Activated CD8-positive, alpha-beta T cell treated with anti-CD3 and anti-CD28 coated beads for 36 hours (primary cell): ENCODE measurements at places on chromosomes 2 and 18. TPM values are rescaled to one million over a fixed set of nuclear protein-coding genes. Genes with fewer than 3 reads are reported as not detected.

GRCh38 chr18:80210312-80211083 lies 36.8 kb downstream of the PARD6G start:
- DNase-seq = no peak

- no peak for DNase-seq
These were observed 57.1 kb upstream of the CYTIP start for GRCh38 chr2:157501026-157501425.

The EFEMP1 gene
- total RNA-seq = not detected

- DNase-seq = peak; percentile 57
These were observed 50.8 kb downstream of the ATOH8 start for GRCh38 chr2:85804583-85804982.

DNA sequence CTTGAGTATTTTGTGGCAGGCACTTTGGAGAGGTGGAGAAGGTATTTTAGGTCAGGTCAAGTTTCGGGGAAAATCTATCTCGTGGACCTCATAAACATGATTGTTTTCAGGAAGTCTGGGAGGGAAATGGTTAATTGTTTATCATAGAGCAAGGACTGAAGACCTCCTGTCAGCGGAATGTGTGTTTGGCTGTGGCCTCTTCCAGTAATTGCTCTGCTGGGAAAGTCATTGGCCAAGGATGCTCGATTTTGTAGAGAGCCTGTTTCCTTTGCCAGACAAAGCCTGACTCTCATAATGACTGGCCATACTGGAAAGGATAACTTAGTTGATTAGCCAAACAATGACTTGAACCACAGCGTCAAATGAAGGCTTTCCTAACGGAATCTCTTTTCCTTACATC lies 30.0 kb downstream of the IL1R2 start:
- DNase-seq = no peak

GRCh38 chr18:10893196-10893595 lies 256.2 kb downstream of the PIEZO2 start:
- DNase-seq = no peak

GRCh38 chr18:61782545-61782944 lies 110.3 kb downstream of the RNF152 start:
- DNase-seq = no peak

The B4GALT6 gene
- total RNA-seq = 1.7 TPM

DNA sequence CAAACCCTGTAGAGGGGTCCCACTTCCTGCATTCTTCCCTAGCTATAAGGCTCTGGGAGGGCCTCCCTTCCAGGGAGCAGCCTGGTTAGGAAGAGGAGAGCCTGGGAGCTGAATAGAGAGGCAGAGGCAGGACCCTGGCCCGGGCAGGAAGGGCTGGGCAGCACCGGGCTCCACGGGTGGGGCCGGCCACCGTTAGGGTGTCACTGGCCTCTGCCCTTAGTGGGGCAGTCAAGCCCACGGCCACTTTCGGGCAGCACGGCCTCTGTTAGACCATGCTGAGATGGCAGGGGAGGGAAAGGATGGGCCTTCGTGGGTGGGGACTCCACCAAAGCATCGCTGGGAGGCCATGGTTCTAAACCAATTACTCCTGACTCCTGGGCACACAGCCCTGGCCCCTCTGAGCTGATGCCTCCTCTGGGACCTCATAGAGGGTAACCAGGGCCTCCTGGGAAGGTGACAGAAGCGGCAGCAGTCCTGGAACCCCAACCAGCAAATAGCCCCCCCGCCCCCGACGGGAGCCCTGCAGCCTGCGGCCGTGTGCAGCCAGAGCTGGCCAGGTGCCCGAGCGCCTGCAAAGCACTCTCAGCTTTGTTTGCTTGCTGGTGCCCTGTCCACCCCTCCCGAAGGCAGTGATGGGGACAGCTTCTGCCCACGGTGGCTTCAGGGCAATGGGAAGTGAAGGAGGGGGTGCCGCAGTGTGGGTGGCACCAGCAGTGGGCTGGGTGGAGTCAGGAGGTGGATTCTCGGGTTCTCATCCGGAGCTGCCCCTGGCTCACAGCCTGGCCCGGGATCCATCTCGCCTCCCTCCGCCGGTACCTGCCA lies 16.3 kb upstream of the HPCAL1 start:
- DNase-seq = no peak

DNA sequence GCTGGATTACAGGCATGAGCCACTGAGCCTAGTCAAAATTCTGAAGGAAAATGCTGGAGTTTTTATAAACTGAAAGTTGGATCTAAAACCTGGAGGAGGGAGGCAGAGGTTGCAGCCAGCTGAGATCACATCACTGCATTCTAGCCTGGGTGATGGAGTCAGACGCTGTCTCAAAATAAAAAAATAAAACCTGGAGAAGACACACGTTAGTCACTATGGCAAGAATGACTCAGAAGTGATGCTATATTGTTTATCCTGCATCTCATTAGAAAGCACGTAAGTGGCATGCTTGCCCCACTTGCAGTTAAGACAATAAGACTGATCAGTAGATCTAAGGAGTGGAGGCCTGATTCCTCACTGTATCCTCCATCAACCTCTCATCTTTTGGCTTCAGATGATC lies 106.6 kb upstream of the STON1 start:
- DNase-seq = peak; percentile 25

The SCG2 gene
- not detected for total RNA-seq

GRCh38 chr2:73776869-73777519 lies 2.9 kb downstream of the DUSP11 start:
- no peak for DNase-seq

GRCh38 chr2:127453392-127454171 lies 35.4 kb downstream of the PROC start:
- DNase-seq = no peak

The KCNG2 gene
- not detected for total RNA-seq

DNA sequence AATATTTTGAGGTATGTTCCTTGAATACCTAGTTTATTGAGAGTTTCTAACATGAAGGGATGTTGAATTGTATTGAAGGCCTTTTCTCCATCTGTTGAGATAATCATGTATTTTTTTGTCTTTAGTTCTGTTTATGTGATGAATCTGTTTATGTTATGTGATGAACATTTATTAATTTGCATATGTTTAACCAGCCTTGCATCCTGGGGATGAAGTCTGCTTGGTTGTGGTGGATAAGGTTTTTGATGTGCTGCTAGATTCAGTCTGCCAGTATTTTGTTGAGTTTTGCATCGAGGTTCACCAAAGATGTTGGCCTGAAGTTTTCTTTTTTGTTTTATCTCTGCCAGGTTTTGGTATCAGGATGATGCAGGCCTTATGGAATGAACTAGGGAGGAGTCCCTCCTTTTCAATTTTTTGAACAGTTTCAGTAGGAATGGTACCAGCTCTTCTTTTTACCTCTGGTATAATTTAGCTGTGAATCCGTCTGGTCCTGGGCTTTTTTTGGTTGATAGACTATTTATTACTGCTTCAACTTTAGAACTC lies 71.9 kb downstream of the EPC2 start:
- no peak for DNase-seq

The PKDCC gene
- total RNA-seq = not detected
